Spleen (tissue), 13 donors: ENCODE measurements at places on chromosomes 5 and 9.
A peak's percentile ranks its signal among the peaks of the same experiment; 100 is the strongest.

DNA sequence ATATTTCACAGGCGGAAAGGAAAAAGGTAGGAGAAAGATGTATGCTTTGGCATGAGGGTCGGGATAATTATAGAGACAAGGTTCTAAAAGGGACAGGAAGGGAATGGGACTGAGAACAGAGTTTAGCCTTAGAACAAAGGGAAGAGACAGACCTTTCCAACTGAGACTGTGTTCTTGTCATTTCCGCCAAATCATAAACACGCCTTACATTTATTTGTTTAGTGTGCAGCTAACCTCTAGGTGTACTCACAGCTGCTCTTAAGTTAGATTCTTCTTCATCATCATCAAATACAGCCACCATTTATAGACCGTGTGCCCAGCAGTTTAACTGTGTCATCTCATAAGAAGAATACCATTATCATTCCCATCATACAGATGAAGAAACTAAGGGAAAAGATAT lies 5.9 kb upstream of the DELE1 start:
- no peak for DNase-seq

DNA sequence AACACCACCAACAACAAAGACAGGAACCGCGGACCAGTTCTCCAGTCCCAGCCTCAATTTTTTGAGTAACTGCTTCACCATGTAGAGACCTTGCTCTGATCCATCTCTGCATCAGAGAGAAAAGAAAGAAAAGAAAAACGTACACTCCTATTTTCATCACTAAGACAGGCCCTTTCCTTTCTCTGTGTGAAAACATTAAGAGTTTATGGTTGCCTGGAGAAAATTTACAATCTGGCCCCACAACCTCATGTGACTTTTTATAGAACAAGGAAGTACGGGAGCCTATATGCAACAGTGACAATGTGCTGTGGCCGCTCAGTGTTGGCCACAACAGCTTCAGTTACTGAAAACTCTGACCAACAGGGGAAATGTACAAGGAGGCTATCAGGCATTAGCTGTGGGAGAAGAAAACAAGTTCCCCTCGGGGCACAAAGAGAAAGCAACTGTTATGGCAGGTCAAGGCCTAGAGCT lies 272.9 kb upstream of the PTGER4 start:
- no peak for DNase-seq

GRCh38 chr9:89375191-89375760 lies 57.0 kb downstream of the SECISBP2 start:
- peak; percentile 86 for DNase-seq

DNA sequence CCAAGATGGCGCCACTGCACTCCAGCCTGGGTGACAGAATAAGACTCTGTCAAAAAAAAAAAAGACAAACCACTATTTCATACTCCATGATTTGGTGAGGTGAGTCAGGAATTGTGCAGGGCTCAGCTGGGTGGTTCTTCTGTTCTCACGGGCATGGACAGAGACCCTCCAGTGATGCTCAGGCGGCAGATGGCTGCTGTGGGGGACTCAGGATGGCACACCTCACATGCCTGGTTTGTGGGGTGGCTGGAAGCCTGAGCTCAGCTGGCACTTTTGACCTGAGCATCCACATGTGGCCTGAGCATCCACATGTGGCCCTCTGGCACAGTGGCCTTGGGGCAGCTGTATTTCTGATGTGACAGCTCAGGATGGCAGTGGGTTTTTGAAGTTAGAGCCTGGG lies 217.2 kb downstream of the IRX2 start:
- DNase-seq: no peak

DNA sequence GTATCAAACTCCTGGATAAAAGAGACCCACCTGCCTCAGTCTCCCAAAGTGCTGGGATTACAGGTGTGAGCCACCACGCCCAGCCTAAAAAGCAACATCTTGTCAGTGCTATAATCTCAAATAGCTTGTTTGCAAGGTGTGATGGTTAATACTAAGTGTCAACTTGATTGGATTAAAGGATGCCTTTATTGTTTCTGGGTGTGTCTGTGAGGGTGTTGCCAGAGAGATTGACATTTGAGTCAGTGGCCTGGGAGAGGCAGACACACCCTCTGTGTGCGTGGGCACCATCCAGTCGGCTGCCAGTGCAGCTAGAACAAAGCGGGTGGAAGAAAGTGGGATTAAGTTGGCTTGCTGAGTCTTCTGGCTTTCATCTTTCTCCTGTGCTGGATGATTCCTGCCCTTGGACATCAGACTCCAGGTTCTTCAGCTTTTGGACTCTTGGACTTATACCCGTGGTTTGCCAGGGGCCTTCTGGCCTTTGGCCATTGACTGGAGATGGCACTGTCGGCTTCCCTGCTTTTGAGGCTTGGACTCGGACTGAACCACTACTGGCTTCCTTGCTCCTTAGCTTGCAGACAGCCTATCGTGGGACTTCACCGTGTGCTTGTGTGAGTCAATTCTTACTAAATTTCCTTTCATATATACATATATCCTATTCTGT lies 28.1 kb downstream of the TARS1 start:
- no peak for DNase-seq

DNA sequence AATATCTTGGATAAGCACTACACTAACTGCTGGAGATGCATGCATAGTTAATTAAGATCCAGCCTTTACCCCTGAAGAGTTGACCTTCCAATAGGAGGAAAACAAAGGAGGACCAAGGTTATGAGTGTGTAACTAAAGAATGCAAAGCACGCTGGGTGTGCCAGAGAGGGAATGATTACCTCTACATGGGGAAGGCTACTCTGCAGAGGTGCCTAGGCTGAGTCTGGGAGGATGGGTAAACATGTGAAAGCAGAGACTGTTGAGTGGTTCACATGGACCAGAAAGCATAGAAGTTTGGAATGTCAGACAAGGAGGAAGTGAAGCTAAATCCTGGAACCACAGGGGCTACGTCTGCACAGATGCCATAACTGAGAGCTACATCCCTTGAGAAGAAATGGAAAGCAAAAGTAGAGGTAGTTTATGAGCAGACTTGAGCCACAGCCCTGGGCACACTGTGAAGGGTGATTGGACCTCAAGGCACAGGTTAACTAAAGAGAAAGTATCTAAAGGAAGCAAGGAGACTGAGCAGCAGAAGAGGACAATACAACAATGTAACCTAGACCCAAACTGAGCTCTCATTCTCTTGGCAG lies 176.2 kb downstream of the DENND1A start:
- DNase-seq: no peak

DNA sequence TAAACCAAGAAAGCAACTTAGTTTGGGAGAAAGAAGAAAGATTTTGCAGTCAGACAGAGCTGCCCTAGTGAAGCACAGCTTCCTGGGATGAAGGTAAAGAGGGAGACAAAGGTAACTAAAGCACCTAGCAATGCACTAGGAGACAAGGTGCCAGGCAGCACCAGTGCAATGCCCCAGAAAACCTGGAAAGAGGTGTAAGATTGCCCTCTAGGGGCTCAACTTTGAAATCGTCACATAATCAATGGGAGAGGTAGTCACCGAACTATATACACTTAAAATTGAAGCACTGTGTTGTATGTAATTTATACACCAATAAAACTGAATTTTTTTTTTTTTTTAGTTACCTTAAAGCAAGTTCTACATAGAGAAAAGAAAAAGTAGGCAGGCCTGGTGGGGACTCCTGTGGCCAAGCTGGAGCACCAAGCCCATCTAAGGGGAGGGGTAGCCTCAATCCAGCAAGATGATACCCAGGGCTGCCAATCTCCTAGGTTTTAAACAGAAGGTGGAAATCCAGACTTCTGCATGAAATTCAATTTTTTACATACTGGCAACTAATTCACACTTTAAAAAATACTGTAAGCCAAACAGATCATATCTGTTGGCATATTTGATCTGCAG lies 48.2 kb downstream of the CDK5RAP2 start:
- no peak for DNase-seq

DNA sequence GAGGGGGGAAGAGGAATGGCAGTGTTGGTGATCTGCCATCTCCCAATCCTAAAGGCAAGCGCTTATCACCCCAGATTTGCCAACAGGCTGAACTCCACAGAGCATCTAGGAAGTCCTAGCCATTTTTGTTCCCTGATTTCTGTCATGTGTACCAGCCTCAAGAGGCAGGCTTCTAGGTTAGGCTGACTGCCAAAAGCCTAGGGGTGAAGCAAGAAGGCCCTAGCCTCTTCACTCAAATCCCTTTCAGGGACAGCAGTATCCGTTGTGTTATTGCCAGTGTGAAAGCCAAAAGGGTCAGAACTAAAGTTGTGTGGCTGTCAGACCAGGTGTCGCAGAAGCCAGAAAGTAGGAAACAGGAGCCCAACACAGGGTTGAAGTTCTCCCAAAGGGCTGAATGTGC lies 14.7 kb downstream of the IGIP start:
- no peak for DNase-seq

DNA sequence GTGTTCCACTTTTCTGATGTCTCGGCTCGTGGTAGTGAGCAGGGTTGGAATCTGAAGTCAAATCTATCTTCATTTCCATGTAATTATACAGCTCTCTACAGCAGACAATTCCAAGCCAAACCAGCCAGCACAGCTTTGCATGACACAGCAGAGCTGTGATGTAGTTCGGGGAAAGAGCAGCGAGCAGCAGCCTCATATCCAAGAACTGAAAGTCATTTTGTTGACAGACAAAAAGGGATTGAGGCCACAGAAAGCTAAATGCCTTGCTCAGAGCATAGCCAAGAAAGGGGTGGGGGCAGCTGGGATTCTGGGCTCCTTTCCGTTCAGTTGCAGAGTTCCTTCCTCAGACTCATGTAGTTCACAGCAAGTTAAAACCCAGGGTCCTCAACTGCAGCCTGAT lies 32.1 kb downstream of the LCP2 start:
- DNase-seq: no peak
